ENCODE measurements at places on chromosomes 7 and 10.

DNA sequence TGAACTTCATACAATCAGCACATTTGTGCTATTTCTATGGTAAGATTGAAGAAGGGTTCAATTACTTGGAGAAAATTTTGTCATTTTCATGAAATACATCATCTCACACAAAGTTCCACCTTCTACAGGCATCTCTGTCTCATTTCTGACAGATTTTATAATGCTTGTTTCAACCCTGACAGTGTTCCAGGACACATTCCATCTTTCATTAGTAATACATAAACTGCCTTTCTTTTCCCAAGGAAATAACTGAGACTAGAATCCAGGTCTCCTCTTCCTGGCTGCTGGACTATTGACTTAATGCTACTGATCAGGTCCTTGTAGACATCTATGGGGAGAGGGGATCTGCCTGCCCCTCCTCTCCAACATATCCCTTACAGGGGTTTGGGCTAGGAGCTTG is 70.1 kb upstream of the PLPP4 start:
- no peak for DNase-seq

DNA sequence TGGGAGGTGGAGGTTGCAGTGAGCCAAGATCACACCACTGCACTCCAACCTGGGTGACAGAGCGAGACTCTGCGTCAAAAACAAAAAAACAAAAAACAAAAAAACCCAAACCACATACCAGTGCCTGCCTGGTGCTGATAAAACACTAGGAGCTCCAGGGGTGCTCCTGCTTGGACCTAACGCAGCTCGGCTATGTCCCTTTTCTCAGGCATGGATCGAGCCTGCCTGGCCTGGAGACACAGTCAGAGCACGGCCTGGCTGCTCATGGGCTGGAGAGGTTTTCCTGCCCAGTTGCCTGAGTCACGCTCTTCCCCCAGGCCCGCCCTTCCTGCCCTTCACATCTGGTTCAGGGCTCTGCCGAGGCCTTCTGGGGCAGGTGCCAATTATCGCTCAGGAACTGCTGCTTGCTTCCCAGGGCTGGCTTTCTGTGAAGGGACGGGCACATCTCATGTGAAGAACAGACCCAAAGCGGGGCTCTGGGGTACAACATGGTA is 12.6 kb upstream of the NPFFR1 start:
- DNase-seq = no peak

GRCh38 chr10:25082276-25083204 is 66.1 kb downstream of the THNSL1 start:
- peak; percentile 76 for DNase-seq

DNA sequence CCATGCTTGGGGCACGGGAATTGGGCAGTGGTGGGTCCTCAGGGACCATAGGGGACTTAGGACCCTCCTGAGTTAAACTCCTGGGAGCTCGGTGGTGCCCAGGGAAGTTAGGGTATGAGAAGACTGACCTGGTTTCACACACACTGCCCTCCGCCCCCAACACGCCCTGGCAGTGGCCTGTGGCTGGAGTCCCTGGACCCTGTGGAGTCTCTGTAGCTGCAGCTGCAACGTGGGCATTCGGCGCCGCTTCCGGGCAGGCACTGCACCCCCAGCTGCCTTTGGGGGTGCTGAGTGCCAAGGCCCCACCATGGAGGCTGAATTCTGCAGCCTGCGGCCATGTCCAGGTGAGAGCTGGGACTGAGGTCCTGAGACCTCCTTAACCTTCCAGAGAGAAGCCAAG is 29.9 kb upstream of the ZNF862 start:
- no peak for DNase-seq

- DNase-seq = no peak
Observed at GRCh38 chr10:70566515-70567290, 35.8 kb downstream of the PRF1 start.

- no peak for DNase-seq
Observed at GRCh38 chr10:105259201-105259600, 618.1 kb downstream of the SORCS3 start.

DNA sequence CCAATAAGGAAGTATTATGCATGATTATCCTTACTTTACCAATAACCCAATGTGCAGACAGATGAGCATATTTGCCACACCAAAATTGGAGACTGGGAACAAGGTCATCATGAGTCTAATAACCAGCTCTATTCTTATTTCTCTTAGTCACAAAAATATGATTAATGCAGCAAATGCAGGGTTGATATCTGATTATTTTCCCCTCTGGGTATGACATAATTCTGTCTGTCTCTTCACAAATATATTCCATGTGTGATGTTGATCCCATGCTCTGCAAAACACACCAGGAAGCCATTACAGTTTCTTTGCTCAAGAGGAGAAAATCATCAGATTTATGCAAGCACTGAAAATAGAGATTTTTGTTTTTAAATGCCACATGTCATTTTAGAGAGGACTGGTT is 196.5 kb upstream of the DGKB start:
- DNase-seq = no peak

GRCh38 chr10:78892338-78893176 is 176.2 kb upstream of the ZMIZ1 start:
- no peak for DNase-seq

GRCh38 chr7:151191544-151191943 is 4.5 kb upstream of the ASB10 start:
- DNase-seq = no peak

- DNase-seq = no peak
Observed at GRCh38 chr10:13412894-13413293, 64.8 kb upstream of the SEPHS1 start.

- DNase-seq = no peak
Observed at GRCh38 chr7:91242097-91242844, 22.0 kb upstream of the FZD1 start.

- no peak for DNase-seq
Observed at GRCh38 chr10:124999433-125000365, 57.8 kb downstream of the ZRANB1 start.

- DNase-seq = no peak
Observed at GRCh38 chr10:10855151-10855581, 162.5 kb upstream of the CELF2 start.

DNA sequence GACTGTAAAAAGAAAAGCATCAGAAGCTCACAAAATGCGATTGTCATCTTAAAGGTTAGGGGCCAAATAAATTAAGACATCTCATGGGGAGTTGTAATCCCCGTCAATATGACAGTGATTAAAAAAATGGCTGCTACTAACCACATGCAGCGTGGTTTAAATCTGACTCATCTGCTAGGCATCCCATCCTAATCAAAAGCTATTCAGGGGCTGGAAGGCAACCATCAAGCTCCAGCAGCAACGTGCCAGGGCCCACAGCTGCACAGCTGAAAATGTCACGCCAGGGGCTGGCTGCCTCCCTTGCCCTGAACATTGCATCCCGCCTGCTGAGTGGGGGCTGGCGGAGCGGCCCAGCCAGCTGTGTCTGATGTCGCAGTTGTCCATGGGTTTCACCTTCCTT is 66.3 kb upstream of the FRMD4A start:
- peak; percentile 5 for DNase-seq

- DNase-seq = no peak
Observed at GRCh38 chr10:32084185-32084851, 28.1 kb upstream of the KIF5B start.

DNA sequence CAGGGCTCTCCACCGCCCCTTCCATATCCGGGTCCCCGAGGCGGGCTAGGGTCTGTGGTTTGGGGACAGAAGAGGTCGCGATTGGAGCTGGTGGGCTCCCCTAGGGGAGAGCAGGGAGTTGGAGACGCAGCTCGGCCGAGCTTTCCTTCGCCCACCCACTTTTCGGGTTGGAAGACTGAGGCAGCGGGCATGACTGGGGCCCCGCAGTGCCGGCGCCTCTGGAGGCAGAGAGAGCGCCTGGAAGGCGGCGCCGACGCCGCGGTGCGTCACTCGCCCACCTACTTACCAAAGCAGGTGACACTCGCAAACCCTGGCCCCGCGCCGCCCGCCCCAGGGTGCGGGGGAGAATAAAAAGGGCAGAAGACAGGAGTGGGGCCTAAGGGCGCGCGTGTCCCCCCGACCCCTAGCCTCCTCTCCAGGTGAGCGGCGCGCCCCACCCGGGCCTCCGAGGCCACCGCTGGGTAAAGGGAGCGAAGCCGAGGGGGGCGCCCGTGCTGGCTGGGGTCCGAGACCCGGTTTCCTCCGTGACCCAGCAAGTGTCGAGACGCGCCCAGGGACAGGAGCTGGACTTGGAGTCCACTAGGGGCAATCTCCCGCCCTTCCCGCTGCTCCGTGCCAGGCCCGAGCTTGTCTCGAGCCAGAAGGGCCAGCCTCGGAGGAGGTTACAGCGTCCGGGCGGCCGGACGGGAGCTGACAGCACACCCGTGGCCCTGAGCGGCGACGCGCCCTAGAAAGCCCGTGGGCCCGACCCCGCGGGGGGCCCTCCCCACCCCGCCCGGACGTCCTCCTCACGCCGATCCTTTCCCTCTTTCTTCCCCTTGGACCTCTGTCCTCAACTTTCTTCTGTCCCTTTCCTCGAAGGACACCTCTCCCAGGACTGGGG is 34.4 kb upstream of the GRID1 start:
- no peak for DNase-seq

DNA sequence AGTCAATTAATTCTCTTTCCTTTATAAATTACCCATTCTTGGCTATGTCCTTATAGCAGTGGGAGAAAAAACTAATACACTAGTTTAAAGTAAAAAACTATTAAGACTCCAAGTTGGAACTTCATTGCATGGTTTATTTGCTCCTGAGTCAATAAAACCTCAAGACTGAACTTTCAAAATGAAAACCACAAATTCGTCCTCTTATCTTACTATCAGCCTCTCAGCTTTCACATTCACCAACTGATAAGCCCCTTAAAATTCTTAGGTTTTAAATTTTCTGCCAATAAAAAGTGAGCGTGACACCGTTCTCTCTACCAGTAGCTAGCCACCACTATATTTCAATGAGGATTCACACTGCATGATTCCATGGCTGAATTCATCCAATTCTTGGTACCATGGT is 346.4 kb upstream of the NPSR1 start:
- DNase-seq = no peak

GRCh38 chr10:51705774-51706173 is 6.4 kb upstream of the CSTF2T start:
- DNase-seq = no peak

DNA sequence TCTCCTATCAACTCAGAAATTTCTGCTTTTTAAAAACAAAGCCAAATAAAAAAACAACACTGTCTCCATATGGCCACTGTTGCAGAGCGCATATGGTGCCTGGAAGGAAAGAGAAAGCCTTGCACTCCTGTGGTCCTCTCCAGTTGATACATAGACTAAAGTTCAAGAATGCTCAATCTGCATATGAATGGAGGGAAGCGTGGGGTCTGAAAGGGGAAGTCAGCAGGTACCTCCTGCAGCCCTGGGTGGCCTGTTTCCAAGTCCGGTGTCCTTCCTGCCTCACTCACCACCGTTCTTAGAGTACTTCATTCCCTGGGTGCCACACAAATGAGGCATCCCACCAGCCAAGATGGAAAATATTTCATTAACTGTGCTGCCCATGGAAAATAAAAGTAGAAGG is 138.3 kb upstream of the PALS2 start:
- no peak for DNase-seq

DNA sequence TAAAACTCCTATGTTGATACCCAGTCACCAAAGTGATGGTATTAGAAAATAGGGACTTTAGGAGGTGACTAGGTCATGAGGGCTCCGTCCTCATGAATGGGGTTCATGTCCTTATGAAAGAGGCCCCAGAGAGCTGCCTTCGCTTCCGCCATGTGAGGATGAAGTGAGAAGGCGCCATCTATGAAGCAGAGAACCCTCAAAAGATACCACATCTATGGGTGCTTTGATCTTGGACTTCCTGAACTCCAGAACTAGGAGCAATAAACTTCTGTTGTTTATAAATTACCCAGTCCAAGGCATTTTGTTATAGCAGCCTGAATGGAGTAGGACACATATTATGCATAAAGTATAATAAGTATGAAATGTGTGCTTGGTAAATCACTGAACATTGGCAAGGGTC is 8.1 kb upstream of the PDSS1 start:
- no peak for DNase-seq

DNA sequence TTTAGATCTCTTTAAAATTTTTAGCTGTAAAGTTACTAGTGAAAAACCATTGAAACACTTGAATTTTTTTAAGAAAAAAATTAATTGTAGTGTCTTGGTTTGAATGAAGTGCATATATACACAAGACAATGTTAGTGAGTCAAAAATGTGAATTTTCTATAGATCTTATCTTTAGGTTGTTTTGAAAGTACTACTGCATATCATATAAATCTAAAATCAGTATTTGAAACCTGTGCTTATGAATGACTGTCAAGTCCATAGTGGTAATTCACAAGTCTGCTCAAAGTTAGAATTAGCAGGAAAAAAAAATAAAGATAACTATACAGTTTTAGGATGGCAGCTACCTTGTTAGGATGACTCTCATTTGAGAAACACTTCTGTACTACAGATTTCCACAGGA is 25.0 kb downstream of the TES start:
- DNase-seq = no peak

DNA sequence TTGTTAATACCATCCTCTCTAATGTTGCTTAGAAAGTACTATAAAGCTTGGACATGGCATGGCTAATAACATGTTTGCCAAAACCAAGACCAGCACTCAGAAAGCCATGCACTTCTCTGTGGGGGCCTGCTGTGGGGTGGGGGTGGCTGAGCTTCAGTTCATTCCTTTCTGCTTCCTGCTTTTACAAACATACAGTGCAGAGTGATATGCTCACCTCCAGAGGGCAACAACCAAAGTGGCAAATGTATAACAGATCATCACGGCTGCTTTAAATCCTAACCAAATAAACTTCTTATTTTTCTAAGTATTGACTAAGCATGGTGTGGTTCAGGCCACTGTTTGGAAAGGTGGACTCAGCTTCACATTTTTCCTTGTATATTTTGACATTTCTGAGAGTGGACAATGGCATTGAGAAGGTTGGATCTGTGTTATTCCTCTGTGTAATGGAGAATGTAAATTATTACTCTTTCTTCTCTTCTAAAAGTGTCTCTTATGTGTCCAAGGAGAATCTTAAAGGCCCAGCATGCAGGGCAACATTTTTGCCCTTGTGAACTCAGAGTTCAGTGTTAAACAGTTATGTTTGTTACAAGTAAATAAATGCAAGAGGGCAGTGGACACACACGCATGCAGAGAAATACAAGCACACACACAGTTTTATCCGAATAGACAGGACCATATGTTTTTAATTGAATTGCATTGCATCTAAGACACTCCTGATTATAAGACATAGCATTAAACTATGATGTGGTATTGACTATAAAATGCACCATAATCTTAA is 186.1 kb downstream of the HERPUD2 start:
- no peak for DNase-seq

DNA sequence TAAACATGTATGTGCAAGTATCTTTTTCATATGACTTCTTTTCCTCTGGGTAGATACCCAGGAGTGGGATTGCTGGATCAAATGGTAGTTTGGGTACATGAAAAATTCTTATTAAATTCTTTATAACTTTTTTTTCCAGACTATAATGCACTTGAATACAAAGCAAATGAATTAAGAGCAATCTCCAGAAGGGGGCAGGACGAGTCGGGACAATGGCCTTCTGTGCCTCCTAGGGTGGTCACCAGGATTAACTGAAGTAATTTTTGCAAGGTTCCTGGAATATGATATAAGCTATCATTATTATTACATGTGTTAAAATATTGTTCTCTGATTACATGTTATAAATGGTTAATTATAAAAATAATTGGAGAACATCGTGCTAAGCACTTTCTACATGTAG is 127.2 kb downstream of the PPP1R17 start:
- no peak for DNase-seq

- no peak for DNase-seq
Observed at GRCh38 chr10:69004821-69005220, 16.2 kb downstream of the KIFBP start.

- DNase-seq = no peak
Observed at GRCh38 chr7:81694711-81695110, 75.1 kb downstream of the HGF start.
